ENCODE measurements at places on chromosomes 7 and 10. TPM values are rescaled to one million over a fixed set of nuclear protein-coding genes. Genes with fewer than 3 reads are reported as not detected.

Gene RPP30
- 25.1 TPM for total RNA-seq

Gene CXCL12
- 17.1 TPM for total RNA-seq

Gene MOGAT3
- total RNA-seq = 27.9 TPM

Gene LGI1
- 0.69 TPM for total RNA-seq

GRCh38 chr10:22053048-22053447 is 49.5 kb upstream of the DNAJC1 start:
- DNase-seq = no peak

DNA sequence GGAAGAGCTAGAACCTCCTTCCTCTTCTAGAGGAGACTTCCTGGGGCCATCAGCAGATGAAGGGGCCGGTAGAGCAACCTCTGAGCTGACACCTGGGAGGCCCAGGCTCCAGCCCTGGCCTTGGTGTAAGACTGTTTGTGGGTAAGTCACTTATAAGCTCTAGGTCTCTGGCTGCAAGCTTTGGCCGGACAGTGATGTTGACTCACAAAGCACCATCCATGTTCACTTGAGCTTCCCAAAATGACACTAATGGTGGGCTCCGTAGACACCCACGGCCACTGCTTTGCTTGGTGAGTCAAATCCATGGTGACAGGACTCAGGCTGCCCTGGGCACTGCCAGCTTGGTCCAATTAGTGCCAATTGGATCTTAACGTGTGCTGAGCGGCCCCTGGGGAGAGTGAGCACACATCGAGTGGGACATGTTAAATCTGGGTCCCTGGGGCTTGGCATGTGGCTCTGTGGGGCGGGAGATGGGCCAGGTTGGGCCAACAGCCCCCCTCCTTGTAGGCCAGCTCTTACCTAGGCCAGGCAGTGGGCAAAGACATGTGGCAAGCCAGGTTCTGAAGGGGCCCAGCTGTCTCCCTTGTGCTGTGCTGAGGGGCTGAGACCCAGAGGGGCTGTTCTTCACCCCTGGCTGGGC is 16.7 kb downstream of the NEURL1 start:
- no peak for DNase-seq

DNA sequence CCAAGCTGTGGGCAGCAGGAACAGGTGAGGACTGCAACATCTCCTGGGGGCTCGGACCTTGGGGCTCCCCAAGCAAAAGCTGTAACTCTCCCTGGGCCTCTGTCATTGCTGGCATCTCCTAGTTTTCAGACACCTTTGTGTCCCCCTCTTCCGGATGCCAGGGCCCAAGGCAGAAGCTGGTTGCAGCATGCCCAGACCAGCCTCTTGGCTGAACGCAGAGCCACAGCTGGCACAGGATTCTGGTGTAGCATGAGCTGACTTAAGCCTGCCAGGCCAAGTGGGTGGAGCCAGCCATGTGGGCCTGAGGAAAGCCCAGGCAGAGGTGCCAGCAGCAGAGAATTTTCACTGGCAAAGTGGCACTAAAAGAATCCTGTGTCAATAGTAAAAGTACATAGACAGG is 43.5 kb downstream of the ZWINT start:
- no peak for DNase-seq

DNA sequence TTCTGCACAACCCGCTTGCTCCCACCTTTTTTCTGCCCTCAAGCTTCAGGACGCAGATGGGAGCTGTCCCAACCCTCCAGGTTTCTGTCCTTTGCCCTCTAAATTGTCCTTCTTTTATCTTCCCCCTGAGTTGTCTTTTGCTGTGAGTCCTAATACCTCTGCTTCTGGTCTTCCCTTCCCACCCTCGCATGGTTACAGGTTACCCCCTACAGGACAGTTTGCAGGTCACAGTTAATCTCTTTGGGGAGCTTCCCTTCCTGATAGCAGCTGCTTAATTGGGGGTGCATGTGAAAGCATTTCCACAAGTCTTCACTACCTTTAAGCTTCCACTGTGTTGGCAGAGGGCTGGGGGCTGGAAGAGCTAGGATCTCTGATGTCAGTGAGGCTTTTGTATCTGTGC is 121.5 kb upstream of the CXCL12 start:
- DNase-seq = no peak

DNA sequence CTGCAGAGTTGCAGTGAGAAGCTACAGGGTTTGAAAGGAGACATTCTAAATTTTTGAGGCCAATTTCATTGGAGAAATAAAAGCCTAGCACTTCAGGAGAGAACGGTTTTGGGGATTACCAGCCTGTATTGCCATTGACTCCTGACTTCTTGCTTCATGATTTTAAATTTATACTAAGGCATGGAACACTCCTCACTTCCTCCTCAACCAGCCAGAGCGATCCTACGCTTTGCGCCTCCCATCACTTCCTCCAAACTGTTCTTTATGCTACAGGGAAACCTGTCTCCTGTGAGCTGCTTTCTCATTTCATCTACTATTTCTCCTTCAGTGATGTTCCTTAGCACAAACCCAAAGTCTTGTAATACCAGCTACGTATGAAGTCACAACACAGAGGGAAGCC is 495.1 kb downstream of the SUGCT start:
- no peak for DNase-seq

- peak; percentile 77 for DNase-seq
These were observed 547 bp downstream of the DDIT4 start for GRCh38 chr10:72274213-72274729.

- DNase-seq = no peak
These were observed 68.0 kb downstream of the THNSL1 start for GRCh38 chr10:25084447-25084846.

DNA sequence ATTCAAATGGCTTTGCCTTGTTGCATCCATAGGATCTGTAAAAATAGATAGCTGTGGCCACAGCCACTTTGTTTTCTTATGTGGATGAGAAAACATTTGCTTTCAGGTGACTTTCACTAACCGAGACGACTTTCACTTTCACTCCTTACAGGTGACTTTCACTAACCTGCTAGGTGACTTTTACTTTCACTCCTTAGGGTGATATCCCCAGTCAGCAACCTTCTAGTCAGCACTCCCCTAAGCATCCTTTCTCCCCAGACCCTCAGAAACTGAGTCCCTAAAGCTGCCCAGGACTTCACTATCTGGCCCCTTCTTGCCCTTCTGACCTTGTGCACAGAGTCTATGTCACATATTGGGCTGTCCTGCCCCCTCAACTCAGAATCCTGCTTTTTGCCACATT is 177.5 kb downstream of the RELN start:
- peak; percentile 33 for DNase-seq

DNA sequence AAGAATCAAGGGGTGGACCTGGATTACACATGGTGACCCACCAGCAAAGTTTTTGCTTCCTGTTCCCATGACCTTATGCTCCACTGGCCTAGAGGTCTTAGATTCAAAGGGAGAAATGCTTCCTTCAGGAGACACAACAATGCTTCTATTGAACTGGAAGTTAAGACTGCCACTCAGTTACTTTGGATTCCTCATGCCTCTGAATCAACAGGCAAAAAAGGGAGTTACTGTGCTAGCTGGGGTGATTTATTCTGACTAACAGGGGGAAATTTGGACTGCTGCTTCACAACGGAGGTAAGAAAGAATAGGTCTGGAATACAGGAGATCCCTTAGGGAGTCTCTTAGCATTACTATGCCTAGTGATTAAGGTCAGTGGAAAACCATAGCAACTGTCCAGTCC is 10.3 kb downstream of the TMEM229A start:
- no peak for DNase-seq

- DNase-seq = peak; percentile 86
These were observed 35.3 kb upstream of the SEPHS1 start for GRCh38 chr10:13383399-13383761.

All from mucosa of descending colon (tissue), 3 donors.